ENCODE measurements at places on chromosomes 1 and 21.

DNA sequence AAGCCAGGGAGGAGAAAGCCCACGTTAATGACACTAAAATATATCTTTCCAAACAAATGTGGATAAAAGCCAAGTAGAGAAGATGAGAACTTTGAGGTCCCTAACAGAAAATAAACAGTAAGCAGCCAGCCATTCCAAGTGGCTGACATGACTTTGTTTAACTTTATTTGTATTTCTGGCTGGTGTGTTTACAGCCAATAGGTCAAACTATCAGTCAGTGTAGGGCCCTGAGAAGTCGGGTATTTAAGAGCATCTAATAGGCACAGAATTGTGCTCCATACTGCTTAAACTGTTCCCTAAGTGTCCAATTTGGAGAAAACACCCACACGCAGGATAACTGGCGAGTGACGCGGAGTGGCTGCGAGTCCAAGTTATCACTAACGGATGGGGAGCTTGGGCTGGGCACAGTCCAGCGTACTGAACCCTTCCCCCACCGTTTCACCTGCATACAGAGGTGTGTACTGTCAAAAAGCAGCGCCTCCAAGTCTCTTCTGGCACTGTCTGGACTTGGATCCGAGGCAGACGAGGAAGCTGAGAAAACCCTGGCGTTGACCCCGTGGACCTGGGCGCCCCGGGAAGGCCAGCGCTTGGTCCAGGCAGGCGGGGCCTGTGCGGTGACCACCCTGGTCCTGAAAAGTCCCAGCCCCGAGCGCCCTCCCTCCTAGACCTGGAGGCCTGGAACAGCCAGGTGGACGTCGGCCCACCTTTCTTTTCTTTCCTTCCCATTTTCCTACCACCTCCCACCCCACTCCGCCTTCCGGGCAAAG is 662 bp upstream of the LGALS8 start:
- no peak for DNase-seq

DNA sequence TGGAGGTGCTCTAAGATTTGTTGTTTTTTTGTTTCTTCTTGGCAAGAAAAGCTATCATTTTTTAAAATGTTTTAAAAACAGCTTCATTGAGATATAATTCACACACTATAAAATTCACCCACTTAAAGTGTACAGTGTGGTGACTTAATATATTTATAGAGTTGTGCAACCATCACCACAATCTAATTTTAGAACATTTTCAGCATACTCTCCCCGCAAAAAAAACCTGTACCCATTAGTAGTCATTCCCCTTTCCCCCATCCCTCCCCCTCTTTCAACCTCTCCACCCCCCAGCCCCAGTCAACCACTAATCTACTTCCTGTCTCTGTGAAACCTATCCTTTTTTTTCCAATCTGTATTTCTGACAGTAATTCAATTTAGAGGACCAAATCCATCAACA is 30.6 kb downstream of the ZC3H11B start:
- no peak for DNase-seq

- DNase-seq, result no peak
These were observed 13.5 kb upstream of the ETV3L start for GRCh38 chr1:157113106-157113505.

GRCh38 chr1:47189844-47190508 is at the start of gene PDZK1IP1:
PDZK1IP1 (minus strand) TSS chr1:47190036; CDS start chr1:47189932, 104 bp downstream.
- DNase-seq, result no peak

GRCh38 chr1:207024202-207025145 is 8.1 kb downstream of the C1orf116 start:
- no peak for DNase-seq

DNA sequence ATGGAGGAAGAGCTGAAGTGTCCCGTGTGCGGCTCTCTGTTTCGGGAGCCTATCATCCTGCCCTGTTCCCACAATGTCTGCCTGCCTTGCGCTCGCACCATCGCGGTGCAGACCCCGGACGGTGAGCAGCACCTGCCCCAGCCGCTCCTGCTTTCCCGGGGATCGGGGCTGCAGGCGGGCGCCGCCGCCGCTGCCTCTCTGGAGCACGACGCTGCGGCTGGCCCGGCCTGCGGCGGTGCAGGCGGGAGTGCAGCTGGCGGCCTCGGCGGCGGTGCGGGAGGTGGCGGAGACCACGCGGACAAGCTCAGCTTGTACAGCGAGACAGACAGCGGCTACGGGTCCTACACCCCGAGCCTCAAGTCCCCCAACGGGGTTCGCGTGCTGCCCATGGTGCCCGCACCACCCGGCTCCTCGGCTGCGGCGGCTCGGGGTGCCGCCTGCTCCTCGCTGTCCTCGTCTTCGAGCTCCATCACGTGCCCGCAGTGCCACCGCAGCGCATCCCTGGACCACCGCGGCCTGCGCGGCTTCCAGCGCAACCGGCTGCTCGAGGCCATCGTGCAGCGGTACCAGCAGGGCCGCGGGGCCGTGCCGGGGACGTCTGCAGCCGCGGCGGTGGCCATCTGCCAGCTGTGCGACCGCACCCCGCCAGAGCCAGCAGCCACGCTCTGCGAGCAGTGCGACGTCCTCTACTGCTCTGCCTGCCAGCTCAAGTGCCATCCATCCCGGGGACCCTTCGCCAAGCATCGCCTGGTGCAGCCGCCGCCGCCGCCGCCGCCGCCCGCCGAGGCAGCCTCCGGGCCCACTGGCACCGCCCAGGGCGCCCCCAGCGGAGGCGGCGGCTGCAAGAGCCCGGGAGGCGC is 1.3 kb downstream of the TRIM67 start:
- no peak for DNase-seq

DNA sequence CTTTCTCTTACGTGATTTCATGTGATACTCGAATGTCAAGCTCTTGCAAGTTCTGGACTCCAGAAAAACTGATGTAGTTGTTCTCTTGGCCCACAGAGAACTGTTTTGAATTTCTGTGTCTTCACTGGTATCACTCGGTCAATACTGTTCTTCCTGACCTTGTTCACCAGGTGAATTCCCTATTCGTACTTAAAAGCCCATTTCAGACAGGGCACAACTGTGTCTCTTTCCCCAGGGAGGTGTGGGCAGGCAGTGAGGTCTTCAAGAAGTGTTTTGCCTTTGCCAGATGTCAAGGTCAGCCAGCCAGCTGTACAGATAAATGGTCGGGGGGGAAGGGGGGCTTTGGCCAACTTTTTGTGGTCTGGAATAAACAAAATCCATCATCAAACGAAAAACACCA is 27.5 kb upstream of the ZC3H12A start:
- no peak for DNase-seq

GRCh38 chr1:227059076-227059475 is 119.0 kb downstream of the COQ8A start:
- no peak for DNase-seq

DNA sequence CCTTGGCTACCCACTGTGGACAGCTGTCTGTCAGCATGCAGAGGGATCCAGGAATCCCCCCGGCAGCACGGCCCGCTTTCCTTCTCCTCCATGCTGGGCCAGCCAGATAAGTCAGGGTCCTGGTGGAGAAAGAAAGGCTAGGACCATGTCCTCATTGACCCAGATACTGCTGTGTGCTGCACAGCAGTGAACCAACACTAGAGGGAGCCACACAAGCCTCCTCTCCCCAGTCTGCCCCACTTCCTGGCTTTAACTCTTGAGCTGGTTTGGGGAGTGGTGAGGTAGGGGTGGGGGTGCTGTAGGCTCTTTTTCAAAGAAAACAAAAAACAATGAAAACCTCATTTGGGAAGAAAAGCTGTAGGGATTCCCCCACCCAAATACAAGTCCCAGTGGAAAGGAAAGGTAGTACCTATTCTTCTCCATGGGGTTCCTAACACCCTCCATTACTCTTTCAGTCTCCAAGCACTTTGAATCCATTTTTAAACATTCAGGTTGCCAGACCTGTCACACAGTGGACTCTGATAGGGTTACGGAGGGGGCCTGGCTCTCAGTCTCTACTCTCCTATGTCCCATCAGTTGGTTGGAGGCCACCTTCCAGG is 84.9 kb upstream of the CD1D start:
- DNase-seq, result no peak

DNA sequence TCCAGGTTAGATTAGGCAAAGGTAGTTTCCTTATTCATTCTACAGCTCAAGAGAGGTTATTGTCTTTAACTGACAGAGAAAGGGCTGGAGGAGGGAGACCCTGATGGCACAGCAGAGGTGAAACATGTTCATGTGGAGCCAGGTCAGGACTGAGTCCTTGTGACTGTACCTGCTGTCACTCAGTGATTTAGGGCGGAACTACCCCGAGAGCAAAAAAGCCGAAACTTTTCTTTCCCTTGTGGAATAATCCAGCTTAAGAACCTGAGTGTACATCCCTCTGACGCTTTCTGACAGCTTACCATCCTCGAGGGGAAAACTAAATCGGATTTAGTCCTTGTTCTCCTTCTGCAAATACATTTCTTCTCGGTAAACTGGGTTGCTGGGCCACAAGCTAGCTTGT is 273.2 kb downstream of the BACH1 start:
- DNase-seq, result no peak

- no peak for DNase-seq
These were observed 127.3 kb downstream of the HHIPL2 start for GRCh38 chr1:222420633-222421032.

DNA sequence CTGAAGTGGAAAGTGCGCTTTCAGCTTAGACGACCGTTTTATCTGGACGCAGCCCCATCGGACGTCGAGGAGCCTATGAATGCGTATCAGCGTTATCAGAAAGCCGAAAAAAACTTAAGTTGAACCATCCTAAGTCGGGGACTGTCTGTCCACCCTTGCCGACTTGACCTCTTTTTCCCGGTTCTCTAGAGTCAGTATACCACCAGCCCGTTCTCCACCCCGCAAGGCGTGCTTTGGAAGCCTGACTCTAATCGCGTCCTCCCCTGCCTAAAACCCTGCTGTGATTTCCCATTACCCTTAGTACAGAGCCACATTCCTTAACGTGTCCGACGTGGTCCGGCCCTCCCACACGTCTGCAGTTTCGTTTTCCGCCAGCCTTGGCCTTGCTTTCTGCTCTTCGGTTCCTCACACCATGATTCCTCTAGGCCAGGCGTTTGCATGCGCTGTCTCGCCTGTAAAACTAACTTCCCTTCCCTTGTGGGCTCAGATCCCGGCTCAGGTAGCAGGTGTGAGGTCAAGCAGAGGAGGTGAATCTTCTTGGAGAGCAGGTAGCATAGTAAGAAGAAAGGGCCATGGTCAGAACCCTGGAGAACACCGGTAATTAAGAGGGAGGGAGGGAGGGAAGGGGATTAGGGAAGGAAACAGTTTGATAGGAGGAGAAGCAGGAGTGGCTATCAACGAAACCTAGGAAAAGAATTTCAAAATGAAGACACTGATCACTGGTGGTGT is 865 bp downstream of the ADPRS start:
- no peak for DNase-seq

DNA sequence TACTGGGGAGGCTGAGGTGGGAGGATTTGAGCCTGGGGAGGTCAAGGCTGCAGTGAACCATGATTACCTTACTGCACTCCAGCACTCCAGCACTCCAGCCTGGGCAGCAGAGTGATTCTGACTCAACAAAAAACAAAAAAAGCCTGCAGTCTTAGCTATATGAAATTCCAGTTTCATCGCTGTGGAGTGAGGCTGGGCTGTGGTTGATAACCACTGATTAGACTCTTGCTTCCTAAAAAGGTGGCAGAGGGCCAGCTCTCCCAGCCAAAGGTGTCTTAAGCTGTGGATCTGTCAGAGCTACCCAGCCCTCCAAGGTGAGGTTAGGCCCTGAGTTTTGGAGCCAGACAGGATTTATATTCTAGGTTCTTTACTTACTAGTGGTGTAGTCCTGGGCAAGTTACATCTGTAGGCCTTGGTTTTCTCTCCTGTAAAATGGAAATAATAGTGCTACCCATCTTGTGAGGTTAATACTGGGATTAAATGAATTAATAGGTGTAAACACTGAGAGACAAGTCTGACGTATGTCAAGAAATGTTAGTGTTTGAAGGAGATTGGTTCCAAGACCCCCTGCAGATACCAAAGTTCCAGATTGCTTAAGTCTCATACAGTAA is 35.9 kb downstream of the TMCC2 start:
- no peak for DNase-seq

DNA sequence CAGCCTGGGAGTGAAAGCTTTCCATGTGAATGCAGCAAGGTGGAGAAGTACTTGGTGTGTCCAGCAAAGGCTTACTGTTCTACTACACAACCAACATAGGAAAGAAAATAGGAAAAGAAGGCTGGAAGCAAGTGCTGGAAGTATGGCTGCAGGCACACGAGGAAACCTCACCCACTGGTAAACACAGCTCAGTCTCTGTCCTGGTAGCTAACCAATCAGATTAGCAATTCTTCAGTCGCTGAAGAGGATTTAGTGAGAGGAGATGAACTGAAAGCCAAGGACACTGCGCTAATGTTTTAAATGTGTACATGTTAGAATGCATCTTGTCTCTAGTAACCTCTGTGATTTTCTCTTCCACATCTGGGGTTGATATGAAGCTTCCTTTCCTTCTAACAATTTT is 36.2 kb upstream of the CACHD1 start:
- no peak for DNase-seq

- DNase-seq, result no peak
These were observed 5.9 kb upstream of the HES4 start for GRCh38 chr1:1005774-1006304.

- DNase-seq, result no peak
These were observed 15.7 kb upstream of the LUZP1 start for GRCh38 chr1:23184212-23184934.

GRCh38 chr1:14545422-14546025 is 53.0 kb upstream of the KAZN start:
- DNase-seq, result no peak

DNA sequence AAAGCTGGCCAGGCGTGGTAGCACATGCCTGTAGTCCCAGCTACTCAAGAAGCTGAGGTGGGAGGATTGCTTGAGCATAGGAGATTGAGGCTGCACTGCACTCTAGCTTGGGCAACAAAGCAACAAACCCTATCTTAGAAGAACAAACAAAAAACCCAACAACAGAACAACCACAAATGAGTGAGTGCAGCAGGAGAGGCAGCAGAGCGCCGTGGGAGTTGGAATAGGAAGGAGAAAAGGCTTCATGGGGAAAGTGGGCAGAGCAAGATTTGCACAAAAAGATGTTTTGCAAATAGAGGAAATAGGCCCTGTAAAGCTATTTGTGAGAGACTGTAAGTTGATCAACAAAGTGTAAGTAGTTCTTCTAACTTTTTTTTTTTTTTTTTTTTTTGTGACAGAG is 19.6 kb downstream of the SMAP2 start:
- DNase-seq, result no peak

DNA sequence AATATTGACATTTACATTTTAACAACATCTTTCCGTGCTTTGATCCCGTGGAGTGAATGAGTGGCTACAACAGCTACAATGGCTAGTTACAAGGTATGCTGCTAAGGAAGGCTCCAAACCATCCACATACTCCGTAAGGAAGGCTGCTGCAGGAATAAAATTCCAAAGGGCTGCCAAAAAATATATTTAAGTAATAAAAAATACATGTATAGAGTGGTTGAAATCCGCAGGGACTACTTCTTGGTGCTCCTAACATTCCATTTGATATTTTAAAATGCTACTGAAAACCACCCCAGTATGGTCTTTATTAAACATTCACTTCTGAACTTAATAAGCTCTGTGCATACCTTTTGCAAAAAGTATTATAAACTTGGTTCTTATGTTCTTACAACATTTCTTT is 25.3 kb downstream of the TNFSF4 start:
- no peak for DNase-seq
